ENCODE measurements at places on chromosomes 13 and 19.

DNA sequence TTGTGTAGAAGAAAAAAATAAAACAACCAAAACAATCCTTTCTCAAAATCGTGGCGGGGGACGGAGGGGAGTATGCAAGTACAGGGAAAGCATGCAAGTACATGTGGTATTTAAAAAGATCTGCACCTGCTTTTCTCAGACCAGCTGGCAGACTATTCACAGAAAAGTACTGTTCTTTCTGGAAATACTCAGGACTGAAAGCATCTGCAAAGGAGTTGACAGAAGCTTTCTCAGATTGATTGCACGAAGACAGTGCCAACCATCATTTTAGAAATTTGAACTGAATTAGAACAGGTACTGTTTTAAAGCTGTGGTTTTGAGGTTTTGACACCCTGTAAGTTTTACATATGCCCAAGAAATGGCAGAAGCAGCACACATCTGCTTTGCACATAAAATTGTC lies 19.8 kb upstream of the PCDH8 start:
- DNase-seq = no peak

GRCh38 chr13:72530471-72530870 lies 197.0 kb downstream of the MZT1 start:
- no peak for DNase-seq

GRCh38 chr13:114025714-114026431 lies 52.0 kb upstream of the C13orf46 start:
- no peak for DNase-seq

- DNase-seq = no peak
Observed at GRCh38 chr13:109779074-109779473, 7.3 kb downstream of the IRS2 start.

DNA sequence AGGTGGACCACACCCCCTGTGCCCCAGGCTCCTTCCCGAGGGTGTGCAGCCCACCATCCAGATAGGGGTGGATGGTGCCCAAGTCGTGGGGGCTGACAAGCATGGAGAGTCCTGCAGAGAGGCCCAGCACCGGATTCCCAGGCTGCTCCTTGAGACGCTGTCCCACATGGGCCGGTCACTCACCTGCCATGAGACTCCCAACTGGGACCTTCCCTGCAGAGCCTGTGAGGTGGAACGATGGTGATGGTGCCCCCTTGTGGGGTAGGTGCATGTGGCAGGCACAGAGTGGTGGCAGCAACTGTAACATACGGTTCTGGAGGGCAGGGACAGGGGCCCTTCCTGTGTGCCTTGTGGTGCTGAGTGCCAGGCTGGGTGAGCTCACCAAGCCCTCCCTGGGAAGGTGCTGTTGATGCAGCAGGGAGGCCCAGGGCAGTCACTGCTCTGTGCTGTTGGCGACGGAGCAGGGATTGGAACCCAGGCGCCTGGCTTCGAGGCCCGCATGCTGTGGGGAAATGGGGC lies 33.1 kb downstream of the PPP1R37 start:
- peak; percentile 20 for DNase-seq

DNA sequence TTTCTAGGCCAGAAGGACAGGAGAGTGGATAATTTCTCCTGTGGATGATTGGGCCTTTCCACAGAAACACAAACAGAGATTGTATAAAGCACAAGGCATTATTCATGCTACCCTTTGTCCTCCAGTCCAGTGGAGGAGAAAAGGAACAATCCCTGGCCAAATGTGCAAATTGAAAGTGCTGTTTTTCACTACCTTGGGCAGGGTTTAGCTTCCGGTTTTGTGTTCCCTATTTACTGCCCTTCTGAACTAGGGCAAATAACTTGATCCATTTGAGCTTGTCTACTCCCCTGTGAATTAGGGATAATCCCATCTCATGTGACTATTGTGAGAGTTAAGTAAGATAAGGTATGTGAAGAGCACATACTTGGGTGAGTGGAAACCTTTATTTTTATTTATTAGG lies 13.3 kb downstream of the PDX1 start:
- no peak for DNase-seq

DNA sequence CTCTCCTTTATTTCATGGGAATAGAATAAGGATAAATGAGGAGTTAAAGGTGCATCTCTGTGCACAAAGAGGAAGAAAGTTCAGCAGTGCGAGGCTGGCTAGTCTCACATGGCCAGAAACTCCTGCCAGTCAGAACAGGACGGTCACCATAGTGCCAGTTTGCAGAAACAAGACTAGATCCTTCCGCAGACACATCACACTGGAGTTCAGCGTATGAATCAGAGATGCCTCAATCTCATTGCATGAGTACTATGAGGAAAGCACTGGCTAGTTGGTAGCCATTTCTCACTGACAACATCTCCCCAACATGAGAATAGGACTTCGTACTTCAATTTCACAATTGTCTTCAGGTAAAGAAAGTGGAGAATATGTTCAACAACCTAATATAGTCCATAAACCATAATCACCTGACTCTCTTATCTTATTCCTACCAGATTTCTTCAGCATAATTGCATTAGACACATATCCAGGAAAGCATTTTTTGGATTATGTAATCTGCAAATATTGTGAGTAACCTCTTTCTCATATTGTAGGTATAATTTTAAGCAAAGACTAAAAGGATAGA lies 34.9 kb downstream of the RXFP2 start:
- no peak for DNase-seq

DNA sequence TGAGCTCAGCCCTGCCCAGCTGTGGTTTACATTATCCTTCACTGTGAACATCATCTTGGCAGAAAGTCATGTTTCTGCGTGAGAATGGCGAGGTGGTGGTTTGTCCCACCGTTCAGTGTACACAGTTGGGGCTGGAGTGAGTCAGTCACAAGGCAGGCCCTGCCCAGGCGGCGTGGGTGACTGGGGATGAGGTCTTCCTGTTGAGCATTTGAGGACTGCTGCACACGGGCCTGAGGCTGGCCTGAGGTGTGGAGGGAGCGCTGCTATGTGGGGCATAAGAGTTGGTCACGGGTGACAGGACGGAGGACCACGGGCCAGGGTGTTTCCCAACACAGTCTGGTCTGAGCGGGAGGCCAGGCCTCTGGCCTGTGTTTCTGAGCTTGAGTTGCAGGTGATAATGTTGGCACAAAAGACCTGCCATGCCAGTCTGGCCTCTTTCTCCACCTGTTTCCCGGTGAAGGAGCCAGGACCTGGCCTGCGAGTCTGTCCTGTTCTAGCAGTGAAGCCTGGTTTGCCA lies 13.4 kb upstream of the C19orf33 start:
- no peak for DNase-seq

All from KG1 (cell line).